ENCODE measurements at places on chromosomes 4 and X. TPM values are rescaled to one million over a fixed set of nuclear protein-coding genes. Genes with fewer than 3 reads are reported as not detected.

- no peak for DNase-seq
Measured at GRCh38 chr4:38782452-38783108, at the start of gene TLR10. Gene TLR10, minus strand, starts transcription at chr4:38782990. Its CDS starts 7,400 bp downstream, at chr4:38775590.

- no peak for DNase-seq
Measured at GRCh38 chr4:19187691-19188090, 1064.0 kb upstream of the SLIT2 start.

DNA sequence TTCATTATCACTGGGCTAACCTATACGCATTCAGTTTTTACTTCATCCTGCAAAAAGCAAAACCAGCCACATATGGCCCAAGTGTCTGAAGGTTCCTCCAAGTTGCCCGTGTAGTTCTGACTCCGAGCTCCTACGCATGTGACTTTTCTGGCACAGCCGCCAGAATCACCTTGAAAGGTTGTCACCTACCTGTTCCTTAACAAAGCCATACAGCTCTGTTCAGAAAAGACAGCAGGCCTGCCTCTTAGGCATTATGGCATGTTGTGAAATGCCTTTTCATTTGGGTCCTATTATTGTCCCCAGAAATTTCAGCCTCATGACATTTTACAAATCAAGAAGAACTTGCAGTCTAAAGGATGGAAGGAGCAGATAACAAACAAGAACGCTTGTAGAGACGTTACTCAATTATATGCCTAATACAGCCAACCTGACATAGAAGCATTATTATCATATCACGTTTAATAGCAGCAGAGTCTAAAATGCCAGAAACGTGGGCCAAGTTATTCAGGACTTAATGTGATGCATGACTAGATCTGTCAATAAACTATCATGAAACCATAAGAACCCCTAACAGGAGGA lies 118.5 kb downstream of the RBM47 start:
- DNase-seq = no peak

- DNase-seq = no peak
Measured at GRCh38 chr4:35975617-35976355, 268.5 kb downstream of the ARAP2 start.

DNA sequence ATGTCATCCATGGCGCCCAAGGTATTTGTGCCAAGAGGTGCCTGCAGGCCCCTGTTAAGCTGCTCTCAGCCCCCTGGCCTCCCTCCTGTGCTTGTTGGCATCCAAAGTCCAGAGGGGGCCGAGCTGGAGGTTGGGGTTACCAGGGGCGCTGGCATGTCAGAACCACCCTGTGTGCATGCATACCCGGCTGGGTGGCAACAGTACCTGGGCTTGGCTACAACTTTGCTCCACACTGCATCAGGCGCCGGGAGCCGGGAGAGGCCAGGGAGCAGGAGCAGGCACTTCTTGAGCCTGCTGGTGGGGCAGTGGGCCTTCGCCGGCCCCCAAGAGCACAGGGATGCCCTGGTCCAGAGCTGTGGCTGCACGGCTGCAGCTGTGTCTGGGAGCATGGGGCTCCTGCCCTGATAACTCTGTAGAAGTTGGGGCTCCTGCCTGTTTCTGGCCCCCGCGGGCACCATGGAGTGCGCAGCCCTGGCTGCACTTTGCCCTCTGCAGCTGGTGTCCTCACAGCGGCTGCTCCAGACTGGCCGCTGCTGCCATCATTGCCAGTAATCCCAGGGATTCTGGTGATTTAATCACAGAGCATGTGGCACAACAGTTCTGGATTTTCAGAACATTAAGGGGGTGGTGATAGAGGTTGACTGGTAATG lies 130.3 kb downstream of the ARHGAP10 start:
- DNase-seq = no peak

Gene OFD1
- 35.6 TPM for total RNA-seq
